RWPE2 (cell line): ENCODE measurements at places on chromosomes 6 and 20.

GRCh38 chr20:19688031-19688806, 69.8 kb upstream of the RIN2 start:
- no peak overlapping the region for H3K4me3 ChIP-seq
- H3K4me1 ChIP-seq = peaks cover 15% of the 10 kb centered on the region
- peak overlapping the region; percentile 9 for H3K27ac ChIP-seq
- H3K27me3 ChIP-seq = no peaks in the 10 kb centered on the region
- no peaks in the 10 kb centered on the region for H3K36me3 ChIP-seq

- H3K27me3 ChIP-seq = no peaks in the 10 kb centered on the region
- no peak overlapping the region for H3K4me3 ChIP-seq
- no peaks in the 10 kb centered on the region for H3K4me1 ChIP-seq
- H3K36me3 ChIP-seq = no peaks in the 10 kb centered on the region
- no peak for DNase-seq
- H3K27ac ChIP-seq = no peak overlapping the region
Observed at GRCh38 chr6:167469672-167470071, 144.8 kb downstream of the TTLL2 start.

GRCh38 chr20:59752704-59753460, 148.5 kb downstream of the PHACTR3 start:
- no peaks in the 10 kb centered on the region for H3K36me3 ChIP-seq
- H3K27me3 ChIP-seq = peaks cover 100% of the 10 kb centered on the region
- no peak overlapping the region for H3K4me3 ChIP-seq
- no peak overlapping the region for H3K27ac ChIP-seq
- DNase-seq = no peak
- no peaks in the 10 kb centered on the region for H3K4me1 ChIP-seq

- H3K27ac ChIP-seq = peak overlapping the region; percentile 41
- no peaks in the 10 kb centered on the region for H3K27me3 ChIP-seq
- no peak overlapping the region for H3K4me3 ChIP-seq
- no peaks in the 10 kb centered on the region for H3K36me3 ChIP-seq
Observed at GRCh38 chr6:112802144-112802543, 455.0 kb downstream of the RFPL4B start.

DNA sequence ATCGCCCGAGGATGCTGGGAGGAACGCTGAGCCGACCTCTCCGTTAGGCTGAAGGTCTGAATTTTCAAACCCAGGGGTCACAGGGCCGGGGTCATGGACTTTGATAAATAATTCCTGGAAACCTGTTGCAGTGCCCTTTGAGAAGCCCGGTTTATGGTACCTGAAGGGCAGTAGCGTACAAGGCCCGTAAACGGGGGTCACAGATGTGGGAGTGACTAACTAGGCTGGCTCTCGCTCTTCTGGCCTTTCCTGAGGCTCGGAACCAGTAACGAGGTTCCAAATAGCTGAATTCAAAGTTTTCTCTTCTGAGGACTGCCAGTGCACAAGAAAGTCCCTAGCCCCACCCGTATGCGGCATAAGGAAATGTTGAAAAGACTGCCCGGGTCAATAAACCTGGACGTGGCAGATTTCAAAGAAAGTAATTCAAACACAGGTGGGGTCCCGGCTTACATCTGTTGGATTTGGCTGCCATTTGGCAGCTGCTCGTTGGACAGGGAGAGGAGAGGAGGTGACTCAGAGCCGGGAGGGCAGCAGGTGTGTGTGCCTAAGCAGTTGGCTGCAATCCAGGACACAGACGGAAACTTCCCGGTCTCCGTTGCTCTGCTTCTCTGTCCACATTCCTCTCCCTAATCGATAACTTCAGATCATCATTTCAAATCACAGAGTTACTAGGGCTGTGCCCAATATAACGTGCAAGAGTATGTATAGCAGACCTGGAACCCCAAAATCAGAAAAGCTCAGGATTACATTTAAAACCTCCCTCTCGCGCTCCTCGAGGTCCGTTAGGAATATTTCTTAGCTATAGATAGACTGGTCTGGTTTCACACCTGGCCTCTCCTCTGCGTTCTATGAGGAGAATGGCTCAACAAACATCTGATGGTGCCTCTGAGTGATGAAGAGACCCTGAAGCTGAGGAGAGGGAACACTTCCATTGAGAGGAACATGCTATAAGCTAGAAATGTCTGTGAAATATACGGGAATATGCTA, 765 bp upstream of the GMDS start:
- no peaks in the 10 kb centered on the region for H3K36me3 ChIP-seq
- peaks cover 8% of the 10 kb centered on the region for H3K4me1 ChIP-seq
- H3K4me3 ChIP-seq = peak overlapping the region; percentile 71
- H3K27me3 ChIP-seq = no peaks in the 10 kb centered on the region
- peak overlapping the region; percentile 75 for H3K27ac ChIP-seq
